ENCODE measurements at places on chromosomes 4 and X.

- DNase-seq: no peak
Measured at GRCh38 chr4:95548738-95549245, at the start of gene UNC5C. Gene UNC5C, minus strand, starts transcription at chr4:95548973.

DNA sequence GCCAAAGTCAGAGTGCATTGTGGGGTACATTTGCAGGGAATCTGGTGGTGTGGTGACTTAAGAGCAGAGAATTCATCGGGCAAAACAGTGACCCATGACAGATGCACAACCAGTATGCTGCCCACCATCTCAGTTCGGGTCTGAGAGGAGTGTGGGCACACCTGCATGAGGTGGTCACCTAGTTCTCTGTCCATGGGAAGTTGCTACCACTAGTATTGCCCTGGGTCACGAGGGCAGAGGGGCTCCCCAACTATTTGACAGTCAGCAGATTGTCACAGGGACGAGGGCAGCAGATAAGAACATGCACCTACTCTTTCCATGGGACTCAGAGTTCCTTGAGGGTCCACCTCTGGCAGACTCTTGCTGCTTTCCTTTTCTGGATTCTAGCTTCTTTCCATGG lies 305.2 kb upstream of the MAOA start:
- DNase-seq: no peak

GRCh38 chr4:151296227-151296626 lies 19.3 kb downstream of the PRSS48 start:
- no peak for DNase-seq

DNA sequence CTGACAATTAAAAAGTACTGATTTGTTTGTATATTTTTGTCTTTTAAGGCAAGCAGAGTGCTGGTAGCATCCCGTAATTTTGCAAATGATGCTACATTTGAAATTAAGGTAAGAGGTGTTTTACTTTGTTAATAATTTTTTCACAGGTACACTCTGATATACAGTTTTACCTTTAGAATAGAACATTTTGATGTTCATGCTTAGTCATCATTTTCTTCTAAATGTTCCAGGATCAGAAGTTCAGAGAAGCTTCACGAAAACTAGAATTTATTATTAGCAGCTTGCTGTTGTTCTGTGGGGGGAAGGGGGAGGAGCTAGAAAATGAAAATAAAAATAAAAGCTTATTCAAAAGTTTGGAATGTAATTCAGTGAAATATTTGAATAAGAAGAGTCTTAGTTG lies 5.5 kb downstream of the PDHA1 start:
- DNase-seq: no peak

- no peak for DNase-seq
Measured at GRCh38 chr4:128866269-128866668, 56.8 kb downstream of the JADE1 start.

GRCh38 chr4:9921326-9921725 lies 100.0 kb downstream of the SLC2A9 start:
- DNase-seq: no peak

DNA sequence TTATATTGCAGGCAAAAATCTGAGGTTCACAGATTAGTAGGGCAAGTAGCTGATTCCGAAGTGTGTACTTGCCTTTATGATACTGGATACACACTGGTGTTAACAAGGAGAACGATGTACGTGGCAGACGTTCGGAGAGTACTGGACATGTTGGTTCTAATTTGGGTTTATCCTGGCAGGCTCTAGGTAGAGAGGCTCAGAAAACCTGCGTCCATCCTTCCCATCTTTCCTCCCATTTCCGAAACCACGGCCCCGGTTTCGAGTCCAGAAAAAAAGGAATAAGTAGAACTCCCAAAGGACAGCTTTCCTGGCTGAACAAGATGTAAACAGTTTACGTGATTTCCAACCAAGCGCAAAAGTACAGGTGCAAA lies 351 bp upstream of the SLC30A9 start:
- no peak for DNase-seq

GRCh38 chr4:123449780-123450179 lies 53.2 kb downstream of the SPRY1 start:
- peak; percentile 18 for DNase-seq

GRCh38 chr4:72953571-72953970 lies 115.9 kb downstream of the COX18 start:
- no peak for DNase-seq

- no peak for DNase-seq
Measured at GRCh38 chr4:75287738-75288517, 226.3 kb downstream of the RCHY1 start.

GRCh38 chr4:130056286-130056685 lies 960.3 kb downstream of the C4orf33 start:
- DNase-seq: no peak

- DNase-seq: no peak
Measured at GRCh38 chr4:41542526-41543275, 4.7 kb downstream of the LIMCH1 start.

DNA sequence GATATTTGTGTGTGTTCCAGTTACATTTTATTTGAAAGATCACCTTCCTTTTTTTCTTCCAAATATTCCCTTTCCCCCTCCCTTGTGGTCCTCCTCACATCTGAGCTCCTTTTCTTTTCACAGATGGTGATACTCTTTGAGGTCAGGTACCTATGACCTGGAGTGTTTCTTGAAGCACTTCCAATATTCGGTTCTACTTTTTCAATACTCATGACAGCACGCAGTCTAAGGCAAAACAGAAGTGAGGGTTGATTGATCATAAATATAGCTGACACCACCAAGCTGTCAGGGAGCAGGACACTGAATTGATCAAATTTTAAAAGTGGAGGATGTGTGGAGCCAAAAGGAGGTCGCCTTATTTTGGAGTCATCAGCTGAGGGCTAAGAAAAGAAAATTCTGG lies 334.4 kb upstream of the MAGEB2 start:
- no peak for DNase-seq

GRCh38 chrX:150477371-150477770 lies 91.0 kb upstream of the MTM1 start:
- DNase-seq: no peak

GRCh38 chrX:34365471-34365870 lies 233.4 kb upstream of the FAM47A start:
- no peak for DNase-seq

DNA sequence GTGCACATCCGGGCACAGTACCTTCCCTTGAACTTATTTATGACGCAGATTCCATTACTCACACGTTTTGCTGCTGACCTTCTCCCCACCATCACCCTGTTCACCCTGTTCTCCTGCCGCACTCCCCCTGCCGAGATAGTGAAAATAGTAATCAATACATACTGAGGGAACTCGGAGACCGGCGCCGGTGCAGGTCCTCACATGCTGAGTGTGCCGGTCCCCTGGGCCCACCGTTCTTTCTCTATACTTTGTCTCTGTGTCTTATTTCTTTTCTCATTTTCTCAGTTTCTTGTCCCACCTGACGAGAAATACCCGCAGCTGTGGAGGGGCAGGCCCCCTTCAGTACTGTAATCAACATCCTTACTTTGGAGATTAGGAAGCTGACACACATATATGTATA lies 1337.1 kb upstream of the PABPC4L start:
- no peak for DNase-seq
